NCI-H1417 (cell line): ENCODE measurements at places on chromosomes 6 and 20.
A peak's percentile ranks its signal among the peaks of the same experiment; 100 is the strongest.

DNA sequence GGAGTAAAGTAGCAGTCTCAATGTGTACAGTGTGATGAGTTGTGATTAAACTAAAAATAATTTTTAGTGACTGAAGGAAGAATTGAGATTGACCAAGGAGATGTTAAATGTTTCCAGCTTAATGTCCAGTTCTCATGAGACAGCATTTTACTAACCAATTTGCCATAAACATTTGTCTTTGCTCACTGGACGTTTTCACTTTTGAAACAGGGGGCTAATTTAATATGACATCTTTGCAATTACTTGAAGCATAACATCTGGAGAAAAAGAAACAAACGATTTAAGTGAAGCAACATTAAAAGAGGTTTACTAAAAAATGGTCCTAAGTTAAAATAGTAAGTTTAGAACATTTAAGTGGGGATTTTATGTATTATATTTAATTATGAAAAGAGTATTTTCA, 443.8 kb downstream of the BCKDHB start:
- no peak for DNase-seq

GRCh38 chr6:79570129-79571029, 33.1 kb upstream of the LCA5 start:
- peak; percentile 49 for DNase-seq

- no peak for DNase-seq
Measured at GRCh38 chr6:166656230-166657151, 29.4 kb upstream of the RPS6KA2 start.

GRCh38 chr6:143894655-143895054, 30.4 kb downstream of the ZC2HC1B start:
- no peak for DNase-seq

- no peak for DNase-seq
Measured at GRCh38 chr6:26543953-26544352, 5.8 kb downstream of the HMGN4 start.

DNA sequence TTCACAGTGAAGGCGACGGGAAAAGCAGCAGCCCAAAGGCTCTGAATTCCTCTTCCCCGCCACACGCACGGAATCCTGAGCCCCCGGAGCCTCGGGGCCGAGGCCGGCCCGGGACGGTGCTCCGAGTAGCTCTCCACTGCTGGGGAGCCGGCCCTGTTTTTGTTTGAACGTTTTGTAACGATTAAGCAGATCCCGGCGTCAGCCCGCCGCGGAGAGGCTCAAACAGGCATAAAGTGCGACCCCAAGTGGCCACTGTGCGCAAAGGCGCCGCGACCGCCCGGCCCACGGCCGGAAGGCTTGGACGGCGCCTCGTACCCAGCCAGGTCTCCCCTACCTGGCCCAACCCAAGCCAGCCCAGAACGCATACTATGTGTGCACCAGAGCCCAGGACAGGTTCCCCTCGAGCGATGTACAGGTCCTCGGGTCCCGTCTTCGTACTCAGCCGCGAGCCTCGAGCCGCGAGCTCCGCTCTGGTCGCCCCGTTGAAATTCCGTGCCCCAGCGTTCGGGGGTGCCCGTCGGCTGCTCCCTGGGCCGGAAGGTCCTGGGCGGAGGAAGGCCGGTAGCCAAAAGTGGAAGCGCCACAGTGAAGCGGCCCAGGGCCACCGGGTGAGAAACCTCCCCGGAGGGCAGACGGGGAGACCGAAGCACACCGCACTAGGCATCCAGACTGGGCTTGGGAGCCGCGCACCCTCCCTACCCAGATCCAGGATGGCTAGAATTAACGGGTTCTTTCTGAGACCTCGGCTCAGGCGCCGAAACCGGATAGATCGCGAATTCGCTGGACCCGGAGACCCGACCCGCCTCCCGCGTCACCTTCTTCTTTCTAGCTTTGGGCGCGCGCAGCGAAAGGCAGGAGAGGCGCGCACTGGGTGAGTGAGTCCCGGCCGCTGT, 1.2 kb upstream of the MAFB start:
- DNase-seq = peak; percentile 93

- DNase-seq = no peak
Measured at GRCh38 chr6:107305391-107305790, 154.0 kb downstream of the PDSS2 start.

- DNase-seq = no peak
Measured at GRCh38 chr6:155791186-155791585, 335.5 kb upstream of the NOX3 start.

DNA sequence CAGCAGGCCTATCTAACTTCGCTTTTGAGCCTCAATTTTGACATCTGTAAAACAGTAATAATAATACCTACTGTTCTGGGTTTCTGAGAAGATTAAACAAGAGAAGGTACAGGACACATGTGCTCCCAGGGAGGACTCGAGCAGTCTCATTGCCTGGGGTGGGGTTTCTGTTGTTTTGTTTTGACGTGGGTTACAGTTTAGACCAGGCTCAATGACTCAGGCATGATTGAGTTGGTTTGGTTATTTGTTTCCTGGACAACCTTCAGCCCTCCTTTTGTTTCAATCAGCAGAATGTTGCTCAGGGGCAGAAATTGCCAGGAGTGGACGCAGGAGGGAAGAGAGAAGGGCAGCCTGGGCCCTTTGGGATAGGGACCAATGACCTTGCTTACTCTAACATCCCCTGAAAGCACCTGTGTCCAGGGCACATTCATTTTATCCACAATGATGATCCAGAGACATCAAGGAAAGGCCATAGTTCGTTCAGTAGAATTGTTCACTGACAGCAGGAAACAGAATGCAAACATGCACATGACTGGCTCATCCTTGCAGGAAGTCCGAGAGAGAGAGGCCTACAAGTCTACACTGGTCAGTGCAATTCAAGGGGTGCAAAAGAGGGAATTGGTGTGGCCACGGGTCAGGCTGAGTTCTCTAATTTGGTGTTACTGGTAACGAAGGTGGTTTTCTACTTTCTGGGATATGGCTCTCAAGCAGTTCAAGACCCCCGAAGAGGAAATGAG, 74.5 kb upstream of the MRPS10 start:
- no peak for DNase-seq

GRCh38 chr6:3351829-3352524, 93.2 kb downstream of the PSMG4 start:
- DNase-seq = no peak

GRCh38 chr6:74333406-74333805, 637.4 kb downstream of the CD109 start:
- DNase-seq = no peak

DNA sequence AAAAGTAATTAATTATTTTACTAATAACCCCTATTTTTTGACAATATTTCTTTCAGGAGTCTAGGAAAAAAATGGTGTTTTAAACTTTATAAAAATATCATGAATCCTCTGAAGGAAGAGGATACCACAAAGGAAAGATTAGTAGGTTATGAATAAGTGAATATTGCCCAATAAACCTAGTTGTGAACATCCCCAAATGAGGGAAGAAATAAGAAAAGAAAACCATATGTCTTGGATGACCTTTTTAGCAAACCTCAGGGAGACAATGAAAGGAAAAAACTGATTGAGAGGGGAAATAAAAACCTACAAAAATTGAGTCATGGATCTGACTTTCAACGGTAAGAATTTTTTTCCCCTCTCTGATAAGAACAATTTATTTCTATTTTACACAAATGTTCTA, 34.4 kb downstream of the TENT5A start:
- no peak for DNase-seq

GRCh38 chr6:161232010-161232409, 41.9 kb downstream of the AGPAT4 start:
- no peak for DNase-seq

GRCh38 chr6:135637701-135638100, 140.2 kb upstream of the AHI1 start:
- DNase-seq = no peak

DNA sequence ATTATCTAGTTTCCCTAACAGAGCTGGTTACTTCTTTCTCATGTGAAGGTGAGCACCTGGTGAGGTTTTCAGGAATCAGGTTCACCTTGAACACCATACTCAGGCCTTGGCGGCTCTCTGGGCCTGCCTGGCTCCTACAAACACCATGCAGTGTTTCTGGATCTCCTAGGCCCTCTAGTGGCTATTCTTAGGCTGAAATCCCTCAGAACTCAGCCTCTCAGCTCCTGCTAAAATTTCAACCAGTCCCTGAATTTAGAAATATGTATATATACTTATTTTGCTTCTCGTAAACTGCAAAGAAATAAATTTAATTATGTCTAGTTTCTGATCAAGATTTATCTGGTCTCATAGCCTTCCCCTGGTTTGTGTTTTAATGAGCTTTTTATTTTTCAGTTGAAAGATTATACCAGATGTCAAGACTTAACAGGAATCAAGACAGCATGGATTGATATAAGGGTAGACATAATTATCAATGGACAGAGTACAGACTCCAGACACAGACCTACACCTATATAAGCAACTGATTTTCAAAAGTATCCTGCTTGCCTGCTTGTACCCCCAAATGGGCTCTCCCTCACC, 55.9 kb downstream of the ANKEF1 start:
- peak; percentile 49 for DNase-seq

- DNase-seq = no peak
Measured at GRCh38 chr6:134517868-134518267, 200.0 kb upstream of the SGK1 start.

GRCh38 chr6:160919723-160920440, 71.7 kb upstream of the MAP3K4 start:
- DNase-seq = no peak

- no peak for DNase-seq
Measured at GRCh38 chr6:137766596-137767370, 100.3 kb upstream of the TNFAIP3 start.

DNA sequence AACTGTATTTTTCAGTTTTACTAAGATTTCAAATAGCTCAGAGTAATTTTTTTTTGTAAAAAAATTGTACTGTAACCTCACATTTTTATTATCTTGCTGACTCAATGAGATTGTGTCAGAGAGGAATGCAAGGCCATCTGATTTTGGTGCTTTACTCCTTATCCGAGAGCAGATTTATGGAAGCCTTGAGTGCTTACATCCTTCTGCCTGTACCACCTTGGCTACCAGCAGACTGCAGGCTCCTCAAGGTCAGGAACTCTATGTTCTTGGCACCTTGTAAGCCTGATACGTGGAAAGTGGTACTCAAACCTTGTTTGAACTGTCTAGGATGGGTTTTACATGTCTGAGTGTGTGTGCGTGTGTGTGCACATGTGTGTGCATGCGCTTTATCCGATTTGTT, 80.1 kb upstream of the MLIP start:
- DNase-seq = no peak

DNA sequence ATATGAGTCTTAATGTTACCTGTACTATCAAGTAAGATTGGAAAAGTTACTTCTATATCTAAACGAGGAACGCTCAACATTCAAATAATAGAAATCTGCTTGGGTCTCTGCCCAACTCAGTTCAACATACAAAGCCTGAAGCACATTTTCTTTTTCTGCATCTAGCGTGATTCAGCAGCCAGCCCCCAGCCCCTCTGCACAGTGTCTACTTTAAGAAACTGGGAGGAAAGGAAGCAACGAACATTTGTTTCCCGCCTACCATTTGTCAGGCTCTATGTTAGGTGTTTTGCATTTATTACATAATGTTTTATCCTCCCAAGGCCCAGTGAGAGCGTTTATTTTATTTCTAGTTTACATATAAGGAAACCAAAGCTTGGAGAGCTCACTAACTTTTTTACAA, 17.3 kb downstream of the PHACTR1 start:
- no peak for DNase-seq

DNA sequence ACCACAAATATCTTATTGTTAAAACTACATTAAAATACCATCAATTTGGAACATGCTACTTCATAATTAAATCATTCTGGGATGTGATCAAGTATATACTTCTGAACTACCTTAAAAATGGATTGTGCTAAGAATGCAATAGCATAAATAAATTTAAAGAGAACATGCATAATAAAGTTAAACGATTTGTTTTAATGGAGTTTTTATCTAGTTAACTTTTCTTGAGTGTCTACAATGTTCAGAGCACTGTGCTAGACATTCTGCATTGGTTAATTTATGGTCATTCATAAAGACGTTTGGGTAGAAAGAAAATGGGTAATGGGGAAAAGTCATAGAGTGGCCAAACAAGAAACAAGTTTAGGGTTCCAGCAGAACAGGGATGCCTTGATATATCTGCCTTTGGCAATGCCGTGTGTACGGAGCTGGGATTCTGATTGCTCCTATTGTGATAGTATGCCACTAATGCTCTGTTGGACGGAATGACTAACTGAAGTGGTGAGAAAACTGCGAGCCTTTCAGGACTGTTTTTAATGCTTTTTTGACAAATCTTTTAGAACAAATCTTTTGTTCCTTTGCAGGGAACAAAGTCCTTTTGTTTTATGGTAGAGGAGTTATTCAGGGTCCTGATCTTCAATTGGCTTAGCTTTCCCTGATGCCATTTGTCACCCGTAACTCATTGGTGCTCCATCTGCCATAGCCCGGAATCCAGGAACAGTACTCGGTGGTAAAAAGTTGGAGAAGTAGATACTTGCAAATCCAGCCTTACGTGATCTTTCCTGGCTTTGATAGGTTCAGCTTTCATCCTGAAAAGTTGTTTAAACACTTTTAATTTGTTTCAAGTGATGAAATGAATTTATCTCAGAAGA, 162.6 kb downstream of the BCKDHB start:
- DNase-seq = no peak

GRCh38 chr20:62776692-62777527, 19.4 kb upstream of the MRGBP start:
- DNase-seq = no peak

- no peak for DNase-seq
Measured at GRCh38 chr20:51236421-51236820, 213.5 kb upstream of the KCNG1 start.

DNA sequence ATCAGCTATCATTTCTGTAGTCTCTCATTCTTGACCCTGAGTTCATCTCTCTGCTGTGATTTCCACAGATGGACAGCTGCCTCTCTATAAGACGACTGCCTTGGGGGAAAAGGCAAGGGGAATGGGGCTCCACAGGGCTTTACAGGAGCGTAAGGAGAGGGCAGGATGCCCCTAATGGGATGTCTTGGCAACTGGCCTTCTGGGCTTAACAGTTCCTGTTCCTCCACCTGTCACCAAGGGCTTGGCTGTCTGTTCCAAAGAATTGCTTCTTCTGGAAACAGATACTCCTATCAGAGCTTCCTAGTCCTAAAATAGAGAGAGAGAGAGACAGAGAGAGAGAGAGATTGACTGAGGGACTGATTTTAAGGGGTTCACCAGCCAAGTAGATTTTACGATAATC, 181.9 kb downstream of the TMEM200A start:
- no peak for DNase-seq

- peak; percentile 5 for DNase-seq
Measured at GRCh38 chr6:68226460-68226859, 408.6 kb upstream of the ADGRB3 start.

GRCh38 chr6:31355583-31355948, 1.4 kb downstream of the HLA-B start:
- no peak for DNase-seq

- DNase-seq = no peak
Measured at GRCh38 chr6:22153384-22154158, 143.3 kb downstream of the PRL start.

- peak; percentile 66 for DNase-seq
Measured at GRCh38 chr6:133131621-133132465, 109.3 kb upstream of the EYA4 start.

- DNase-seq = no peak
Measured at GRCh38 chr20:1621316-1621715, 1.5 kb upstream of the SIRPB1 start.

GRCh38 chr6:139679516-139680179, 305.2 kb upstream of the CITED2 start:
- DNase-seq = no peak

- no peak for DNase-seq
Measured at GRCh38 chr6:31489086-31489485, 8.9 kb upstream of the MICB start.
